ENCODE measurements at places on chromosomes 12 and 14.

DNA sequence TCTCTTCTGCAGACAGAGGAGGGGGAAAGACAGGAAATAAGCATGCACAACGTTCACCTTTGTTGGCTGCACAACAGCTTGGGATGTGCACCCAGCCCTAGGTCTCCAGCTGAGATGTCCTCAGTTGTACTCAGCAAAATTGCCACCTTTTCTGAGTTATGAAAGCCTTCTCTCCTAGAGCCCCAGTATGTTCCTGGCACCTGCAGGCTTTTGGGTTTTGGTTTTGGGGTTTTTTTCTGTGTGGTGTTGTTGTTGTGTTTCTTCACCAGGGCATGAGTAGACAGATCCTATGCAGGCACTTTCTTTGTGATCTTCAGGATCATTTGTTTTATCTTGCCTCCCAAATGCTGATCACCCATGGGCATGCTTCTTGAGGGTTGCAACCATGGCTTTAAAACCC is 463.4 kb downstream of the DPF3 start:
- no peak for DNase-seq

DNA sequence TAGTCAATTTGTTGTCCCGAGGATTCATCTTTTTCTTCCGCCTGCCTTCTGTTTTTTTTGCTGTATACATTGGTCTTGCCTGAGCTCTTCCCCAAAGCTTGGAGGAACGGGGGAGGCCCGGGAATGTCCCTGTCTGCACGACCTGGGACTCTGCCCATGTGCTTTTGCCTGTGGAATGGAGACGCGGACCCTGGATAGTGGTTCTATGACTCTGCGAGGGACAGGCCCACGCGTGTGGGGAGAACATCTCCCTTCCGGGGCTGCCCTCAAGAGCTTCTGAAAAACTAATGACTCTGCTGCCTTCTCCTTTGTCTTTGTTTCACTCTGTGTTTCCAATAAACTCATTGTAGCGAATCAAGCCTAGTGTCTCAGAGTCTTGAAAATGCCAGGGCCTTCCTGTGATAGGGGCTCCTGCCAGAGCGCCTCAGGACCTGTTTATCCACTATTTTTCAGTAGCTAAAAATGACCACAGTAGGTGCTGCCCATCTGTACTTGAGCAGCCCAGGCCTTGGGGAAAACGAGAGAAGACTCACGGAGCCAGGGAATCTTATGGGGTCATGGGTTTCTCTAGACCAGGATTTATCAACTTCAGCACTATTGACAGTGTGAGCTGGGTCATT is 12.3 kb downstream of the KRT83 start:
- DNase-seq = no peak

DNA sequence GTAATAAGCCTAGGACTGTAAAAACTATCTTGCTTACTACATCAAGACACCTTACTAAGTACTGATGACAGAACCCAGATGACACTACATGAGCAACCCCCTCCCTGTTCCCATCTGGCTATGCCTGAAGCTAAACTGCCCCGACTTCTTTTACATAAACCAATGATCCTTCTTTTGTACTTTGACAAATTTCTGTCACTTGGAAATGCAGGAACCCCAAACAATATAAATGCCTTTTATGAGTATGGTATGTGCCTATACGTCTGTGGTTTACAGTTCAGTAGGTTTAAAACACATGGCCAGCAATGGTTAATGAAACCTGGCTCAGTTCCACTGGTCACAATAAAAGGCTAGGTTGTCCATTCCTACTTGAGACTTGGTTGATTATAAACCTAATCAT is 6.1 kb downstream of the SYCP3 start:
- no peak for DNase-seq

DNA sequence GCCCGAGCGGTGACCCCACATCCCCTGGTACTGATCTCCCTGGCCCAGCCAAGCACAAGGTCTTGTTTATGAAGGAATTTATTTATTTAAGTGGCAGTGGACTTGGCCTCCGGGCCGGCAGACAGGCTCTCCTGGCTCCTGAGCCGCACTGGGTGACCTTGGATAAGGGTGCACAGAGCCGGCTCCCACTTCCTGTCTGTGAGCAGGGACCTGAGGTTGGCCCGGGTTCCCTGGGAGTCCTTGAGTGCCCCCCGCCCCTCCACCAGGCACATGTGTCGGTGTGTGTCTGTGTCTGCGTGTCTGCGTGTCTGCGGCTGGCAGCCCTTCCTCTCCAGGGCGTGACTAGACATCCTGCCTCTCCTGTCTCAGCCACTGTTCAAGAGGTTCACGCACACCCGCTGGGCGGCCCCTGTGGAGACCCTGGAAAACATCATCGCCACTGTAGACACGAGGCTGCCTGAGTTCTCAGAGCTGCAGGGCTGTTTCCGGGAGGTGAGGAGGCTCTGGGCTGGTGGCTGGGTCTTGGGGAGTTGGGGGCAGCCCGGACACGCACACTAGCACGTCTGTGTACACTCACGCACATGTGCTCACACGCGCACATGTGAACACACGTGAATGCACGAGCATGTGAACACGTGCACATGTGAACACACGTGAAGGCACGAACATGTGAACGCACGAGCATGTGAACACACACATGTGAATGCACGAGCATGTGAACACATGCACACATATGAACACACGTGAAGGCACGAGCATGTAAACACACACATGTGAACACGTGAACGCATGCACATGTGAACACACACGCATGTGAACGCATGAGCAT is 9.3 kb downstream of the TNFAIP2 start:
- DNase-seq = no peak

GRCh38 chr12:6041891-6042290 is 82.6 kb downstream of the VWF start:
- no peak for DNase-seq

DNA sequence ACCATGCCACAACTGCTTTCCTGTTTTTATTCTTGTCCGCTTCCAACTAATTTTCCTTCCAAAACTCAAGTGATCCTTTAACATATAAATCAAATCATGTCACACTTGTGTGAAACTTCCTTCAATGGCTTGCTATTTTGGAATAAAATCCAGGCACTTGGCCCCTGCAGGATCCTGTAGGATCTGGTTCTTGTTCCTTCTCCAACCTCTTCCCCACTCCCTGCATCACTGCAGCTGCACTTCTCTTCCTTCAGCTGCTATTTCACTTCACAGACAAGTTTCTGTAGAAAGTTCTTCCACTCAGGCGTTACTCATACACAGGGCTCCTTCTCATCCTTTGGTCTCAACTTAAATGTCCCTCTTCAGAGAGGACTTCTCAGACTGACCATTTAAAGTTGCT is 239.7 kb upstream of the BTG1 start:
- DNase-seq = no peak

DNA sequence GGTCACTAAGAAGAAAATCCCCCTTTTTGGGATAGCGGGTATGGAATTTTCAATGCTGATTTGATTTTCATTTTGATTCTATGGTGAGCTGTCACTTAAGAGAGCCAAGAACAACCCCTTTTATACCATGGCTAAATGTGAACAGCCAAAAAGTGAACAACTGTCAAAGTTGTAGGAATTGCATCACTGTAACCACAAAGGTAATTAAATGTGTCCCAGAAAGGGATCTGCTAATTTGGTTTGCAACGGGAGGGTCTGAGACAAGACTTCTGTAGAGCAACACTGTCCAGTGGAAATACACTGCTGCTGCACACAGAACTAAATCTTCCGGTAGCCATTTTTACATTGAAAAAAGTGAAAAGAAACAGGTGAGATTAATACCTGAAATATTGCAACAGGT is 14.6 kb downstream of the CHST11 start:
- DNase-seq = no peak

DNA sequence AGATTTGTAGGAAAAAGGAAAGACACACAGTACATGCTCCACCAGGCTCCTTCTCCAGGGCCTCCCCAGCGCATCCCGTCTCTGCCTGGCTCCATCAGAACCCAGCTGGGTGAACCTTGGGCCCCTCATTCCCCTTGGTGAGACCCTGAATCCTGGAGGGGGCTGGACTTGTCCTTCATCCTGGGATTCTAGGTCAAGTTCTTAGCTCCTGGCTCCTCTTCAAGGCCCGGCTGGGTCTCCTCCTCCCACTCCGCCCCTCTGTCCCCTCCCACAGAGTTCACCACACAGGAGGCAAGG is 49.2 kb downstream of the PSMA6 start:
- no peak for DNase-seq

DNA sequence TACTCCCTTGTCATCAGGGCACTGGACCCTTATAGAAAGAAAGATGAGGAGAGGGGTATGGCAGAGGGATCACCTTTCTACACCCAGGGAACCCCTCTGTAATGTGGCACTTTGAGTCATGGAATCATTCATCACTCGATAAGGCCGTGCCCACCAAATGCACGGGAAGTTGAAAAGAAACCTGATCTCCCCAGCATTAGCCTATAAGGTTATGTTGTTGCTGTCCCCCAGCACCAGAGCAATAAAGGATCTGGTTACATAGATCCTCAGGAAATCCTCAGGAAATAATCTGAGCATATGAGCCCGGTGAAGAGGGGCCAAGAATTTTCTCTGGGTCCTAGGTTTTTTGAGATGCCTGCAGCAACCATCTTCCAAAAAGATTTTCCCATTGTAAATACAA is 148.8 kb upstream of the CRY1 start:
- no peak for DNase-seq

- DNase-seq = no peak
These were observed 28.8 kb downstream of the PAX9 start for GRCh38 chr14:36690311-36691040.

DNA sequence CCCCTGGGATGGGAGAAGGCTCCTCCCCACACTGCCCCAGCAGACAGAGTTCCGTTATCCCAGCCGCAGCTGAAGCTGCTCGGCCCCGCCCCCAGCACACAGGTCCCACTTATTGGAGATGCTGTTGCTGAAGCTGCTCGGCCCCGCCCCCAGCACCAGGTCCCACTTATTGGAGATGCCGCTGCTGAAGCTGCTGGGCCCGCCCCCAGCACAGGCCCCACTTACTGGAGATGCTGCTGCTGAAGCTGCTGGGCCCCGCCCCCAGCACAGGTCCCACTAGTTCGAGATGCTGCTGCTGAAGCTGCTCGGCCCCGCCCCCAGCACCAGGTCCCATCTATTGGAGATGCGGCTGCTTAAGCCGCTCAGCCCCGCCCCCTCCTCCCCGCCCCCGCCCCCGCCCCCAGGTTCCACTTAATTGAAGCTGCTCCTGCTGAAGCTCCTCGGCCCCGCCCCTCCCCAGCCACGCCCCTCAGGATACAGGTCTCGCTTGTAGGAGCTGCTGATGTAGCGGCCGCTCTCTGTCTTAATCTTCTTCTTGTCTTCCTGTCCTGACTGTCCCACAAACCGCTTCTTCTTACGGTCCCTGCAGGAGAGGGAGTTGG is 12.0 kb downstream of the CFAP73 start:
- no peak for DNase-seq

- no peak for DNase-seq
These were observed 84.5 kb downstream of the PLEKHG3 start for GRCh38 chr14:64788706-64789105.

DNA sequence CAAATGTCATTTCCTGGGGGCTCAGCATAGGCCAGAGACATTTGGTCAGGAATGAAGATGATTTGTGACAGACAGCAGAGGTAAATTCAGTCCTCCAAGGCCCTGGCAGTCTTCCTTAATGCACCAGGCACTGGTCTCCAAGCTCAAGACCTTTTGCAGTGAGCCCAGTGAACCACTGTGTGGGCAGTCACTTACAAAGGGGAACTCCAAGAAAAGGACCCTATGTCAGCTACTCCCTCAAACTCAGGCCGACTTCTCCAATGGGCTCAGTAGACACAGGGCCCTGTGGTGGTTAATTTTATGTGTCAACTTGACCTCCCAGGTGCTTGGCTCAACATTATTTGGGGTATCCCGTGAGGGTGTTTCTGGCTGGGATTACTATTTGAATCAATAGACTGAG is 29.3 kb upstream of the PLEK2 start:
- DNase-seq = no peak

GRCh38 chr14:55099756-55100155 is 29.3 kb upstream of the LGALS3 start:
- no peak for DNase-seq

GRCh38 chr12:91400271-91400670 is 217.7 kb upstream of the DCN start:
- no peak for DNase-seq

DNA sequence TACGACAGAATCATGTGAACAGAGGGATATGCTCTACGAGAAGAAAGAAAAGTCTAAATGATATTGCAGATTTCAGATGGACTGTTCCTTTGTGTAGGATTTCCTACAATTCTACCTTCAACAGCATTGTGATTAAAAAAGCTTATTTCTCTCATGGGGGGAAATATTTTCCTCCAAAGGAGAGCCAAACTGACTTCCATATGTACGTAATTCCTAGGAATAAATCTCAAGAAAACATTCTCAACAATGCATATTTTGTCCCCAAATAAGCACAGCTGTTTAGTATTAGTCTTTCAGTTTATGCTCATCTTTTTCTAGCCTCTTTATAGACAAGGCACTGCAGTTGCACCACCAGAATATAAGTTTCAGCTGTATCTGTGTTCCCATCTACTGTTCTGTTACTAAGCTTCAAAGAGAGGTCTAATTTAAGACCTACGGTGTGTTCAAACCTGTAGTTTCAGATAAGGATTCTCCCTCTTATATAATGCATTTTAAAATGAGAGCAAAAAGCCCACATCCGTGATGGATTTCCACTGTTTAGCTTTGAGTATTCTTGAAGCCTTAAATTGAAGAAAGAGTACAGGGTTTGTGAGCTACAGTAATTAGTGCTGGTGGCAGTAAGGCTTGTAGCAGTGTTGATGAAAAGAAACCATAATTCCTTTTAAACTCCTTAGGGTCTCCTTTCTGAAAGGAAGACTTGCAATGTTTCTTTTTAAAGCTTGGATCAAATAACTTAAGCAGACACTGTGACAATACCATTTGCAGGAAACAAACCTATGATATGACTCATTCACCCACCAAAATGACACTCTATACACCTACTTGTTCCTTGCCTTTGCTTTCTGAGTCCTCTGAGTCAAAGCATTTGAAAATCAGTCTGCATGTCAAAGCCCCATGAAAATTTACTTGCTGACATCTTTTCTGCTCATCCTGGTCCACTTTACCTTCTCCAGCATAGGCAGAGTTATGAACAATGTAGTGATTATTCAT is 754.1 kb downstream of the NOVA1 start:
- DNase-seq = no peak

GRCh38 chr14:88516861-88517357 is 37.9 kb downstream of the PTPN21 start:
- no peak for DNase-seq

DNA sequence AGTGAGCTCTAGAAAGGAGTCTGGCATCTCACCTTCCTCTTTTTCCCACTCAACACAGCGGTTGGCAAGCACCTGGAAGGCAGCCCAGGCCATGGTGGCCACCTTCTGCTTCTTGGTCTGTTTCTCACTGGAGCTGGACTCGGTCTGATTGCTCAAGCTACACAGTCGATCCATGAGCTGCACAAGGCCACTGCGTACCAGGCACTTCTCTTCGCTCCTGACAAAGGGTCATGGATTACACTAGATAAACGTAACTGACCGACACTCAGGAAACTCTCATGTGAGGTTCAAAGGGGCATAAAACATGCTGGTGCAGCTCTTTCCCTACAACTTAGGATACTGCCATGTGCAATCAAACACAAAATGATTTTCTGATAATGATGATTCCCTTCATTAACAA is 113.7 kb downstream of the TRAFD1 start:
- DNase-seq = no peak
